ENCODE measurements at places on chromosomes 4 and X.

DNA sequence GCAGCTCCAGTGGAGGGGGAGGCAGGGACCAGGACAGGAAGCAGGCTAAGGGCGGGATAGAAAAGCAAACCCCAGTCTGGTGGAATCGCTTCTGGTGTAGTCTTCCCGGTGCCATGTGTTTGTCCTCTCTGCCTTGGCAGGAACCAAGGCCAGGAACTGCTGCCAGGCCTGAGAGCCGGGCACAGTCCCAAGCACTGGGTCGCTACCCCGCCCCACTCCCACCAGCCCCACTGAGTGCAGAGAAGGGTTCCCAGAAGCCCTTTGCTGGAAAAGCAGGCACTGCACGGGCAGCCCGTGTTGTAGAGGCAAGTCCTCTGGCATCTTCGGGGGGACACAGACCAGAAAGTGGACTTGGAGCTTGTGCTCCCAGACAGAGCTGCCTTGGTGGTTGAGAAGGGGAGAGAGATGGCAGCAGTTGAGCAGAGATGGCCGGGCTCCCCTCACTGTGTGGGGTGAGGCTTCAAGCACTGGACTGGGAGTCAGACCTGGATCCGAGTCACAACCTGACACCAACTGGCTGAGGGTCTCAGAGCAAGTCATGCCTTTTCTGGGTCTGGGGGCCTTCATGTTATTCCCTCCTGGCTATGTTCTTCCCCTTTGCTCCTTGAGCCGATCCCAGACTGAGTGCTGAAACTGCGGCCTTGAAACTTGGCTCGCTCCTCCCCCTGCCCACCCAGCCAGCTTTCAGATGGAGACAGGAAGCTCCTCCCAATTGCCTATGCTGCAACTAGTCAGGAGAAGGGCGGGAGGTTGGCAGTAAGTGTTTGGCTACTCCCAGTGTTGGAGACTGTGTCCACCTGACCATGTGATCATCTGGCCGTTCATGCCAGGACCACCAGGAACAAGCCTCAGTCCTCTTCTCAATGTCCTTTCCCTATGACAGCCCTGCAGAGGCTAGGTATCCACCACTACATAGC lies 59.7 kb upstream of the MTM1 start:
- DNase-seq: no peak

GRCh38 chr4:105894660-105895582 lies at the start of gene NPNT:
NPNT (plus strand) TSS chr4:105895471; CDS start chr4:105895653, 182 bp downstream.
- DNase-seq: no peak

- DNase-seq: no peak
Measured at GRCh38 chrX:12378253-12378652, 240.0 kb downstream of the FRMPD4 start.

- no peak for DNase-seq
Measured at GRCh38 chr4:17865866-17866363, 55.1 kb downstream of the NCAPG start.

DNA sequence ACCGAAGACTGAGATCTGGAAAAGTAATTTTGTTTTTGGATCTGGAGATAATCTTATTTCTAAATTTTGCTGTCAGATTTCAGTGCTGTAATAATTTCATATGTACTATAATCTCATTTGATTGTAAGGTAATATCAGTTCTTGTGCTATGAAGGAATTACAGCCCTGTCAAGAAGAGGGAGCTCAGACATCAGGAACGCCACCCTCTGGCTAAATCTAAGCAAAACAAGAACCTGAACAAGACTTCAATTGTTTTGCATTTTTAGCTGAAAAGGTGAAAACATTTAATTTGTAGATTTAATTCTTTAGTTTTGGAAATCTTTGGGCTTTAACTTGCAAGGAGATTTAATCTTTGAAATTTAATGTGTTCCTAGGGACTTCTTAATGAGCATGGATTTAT lies 525.4 kb upstream of the HS3ST1 start:
- DNase-seq: no peak

- DNase-seq: peak; percentile 14
Measured at GRCh38 chrX:133005042-133005441, 46.6 kb upstream of the HS6ST2 start.

GRCh38 chrX:55579115-55579514 lies 44.1 kb upstream of the FOXR2 start:
- no peak for DNase-seq

GRCh38 chrX:132877954-132878536 lies 80.4 kb downstream of the HS6ST2 start:
- DNase-seq: no peak

GRCh38 chrX:39705290-39705689 lies 392.5 kb downstream of the BCOR start:
- peak; percentile 61 for DNase-seq

DNA sequence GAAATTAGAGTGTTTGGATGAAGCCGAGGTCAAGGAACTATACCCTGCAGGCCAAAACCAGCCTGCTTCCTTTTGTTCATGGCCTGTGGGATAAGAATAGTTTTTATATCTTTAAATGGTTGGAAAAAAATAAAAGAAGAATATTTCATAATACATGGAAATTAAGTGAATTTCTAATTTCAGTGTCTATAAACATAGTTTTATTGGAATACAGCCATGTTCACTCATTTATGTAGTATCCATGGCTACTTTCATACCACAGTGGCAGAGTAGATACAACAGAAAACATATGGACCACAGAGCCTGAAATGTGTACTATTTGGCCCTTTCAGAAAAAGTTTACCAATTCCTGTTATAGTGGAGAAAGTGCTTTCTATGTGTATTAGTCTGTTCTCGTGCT lies 13.6 kb downstream of the LIMCH1 start:
- no peak for DNase-seq

GRCh38 chr4:99091216-99091575 lies 2.6 kb upstream of the ADH5 start:
- DNase-seq: no peak

DNA sequence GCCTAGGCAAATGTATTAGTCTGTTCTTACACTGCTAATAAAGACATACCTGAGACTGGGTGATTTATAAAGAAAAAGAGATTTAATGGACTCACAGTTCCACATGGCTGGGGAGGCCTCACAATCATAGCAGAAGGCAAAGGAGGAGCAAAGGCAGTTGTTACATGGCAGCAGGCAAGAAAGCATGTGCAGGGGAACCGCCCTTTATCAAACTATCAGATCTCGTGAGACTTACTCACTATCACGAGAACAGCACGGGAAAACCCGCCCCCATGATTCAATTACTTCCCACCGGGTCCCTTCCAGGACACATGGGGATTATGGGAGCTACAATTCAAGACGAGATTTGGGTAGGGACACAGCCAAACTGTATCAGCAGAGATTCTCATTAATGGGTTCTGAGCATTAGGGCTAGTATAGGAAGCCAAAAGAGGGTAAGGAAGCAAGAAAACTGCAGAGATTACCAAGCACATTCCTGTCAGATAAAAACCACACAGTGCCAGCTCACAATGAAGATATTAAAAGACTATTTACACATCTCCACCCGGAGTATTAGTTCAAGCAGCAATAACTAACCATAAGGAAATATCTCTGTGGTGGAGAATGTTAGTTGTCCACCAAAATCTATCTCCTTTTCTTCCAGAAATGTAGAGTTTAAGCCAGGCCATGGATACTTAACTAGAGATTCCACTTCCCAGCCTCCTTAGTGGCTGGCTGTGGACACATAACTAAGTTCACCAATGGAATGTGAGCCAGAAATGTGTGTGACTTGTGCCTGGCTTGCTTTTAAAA lies 61.2 kb upstream of the HOPX start:
- DNase-seq: peak; percentile 88

- DNase-seq: no peak
Measured at GRCh38 chr4:84493092-84493850, 5.8 kb downstream of the NKX6-1 start.

- DNase-seq: no peak
Measured at GRCh38 chr4:2886161-2886560, 42.5 kb downstream of the ADD1 start.

DNA sequence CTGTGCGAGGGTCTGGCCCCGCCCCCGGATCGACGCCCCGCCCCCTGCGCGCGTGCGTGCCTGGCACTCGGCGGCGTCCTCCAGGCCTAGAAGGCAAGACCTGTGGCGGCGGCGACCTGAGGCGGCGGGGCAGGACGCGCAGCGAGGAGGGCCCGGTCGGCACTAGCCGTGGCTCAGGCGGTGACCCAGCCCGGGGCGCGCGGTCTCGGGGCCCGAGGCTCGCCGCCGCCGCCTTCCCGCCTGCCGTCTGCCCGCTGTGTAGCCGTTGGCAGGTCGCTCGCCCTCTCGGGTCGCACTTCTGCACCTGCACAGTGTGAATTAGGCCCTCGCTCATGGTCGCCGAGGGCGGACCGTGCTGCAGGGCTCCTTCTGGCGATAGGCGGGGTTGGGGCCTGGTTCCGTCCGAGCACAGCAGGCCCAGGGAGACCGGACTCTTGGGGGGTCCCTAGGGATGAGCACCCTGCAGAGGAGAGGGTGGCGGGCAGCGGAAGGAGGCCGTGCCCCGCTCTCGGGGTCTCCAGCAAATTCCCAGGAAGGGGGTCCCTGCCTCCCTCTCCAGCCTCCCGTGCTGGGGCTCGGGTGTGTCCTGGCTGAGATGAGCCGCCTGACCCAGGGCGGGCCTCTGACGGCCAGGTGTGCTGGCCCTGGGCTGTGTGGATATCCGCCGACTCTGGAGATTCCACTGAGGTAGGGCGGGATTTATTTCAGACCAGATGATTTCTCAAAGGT lies 557 bp upstream of the FAM53A start:
- DNase-seq: no peak

DNA sequence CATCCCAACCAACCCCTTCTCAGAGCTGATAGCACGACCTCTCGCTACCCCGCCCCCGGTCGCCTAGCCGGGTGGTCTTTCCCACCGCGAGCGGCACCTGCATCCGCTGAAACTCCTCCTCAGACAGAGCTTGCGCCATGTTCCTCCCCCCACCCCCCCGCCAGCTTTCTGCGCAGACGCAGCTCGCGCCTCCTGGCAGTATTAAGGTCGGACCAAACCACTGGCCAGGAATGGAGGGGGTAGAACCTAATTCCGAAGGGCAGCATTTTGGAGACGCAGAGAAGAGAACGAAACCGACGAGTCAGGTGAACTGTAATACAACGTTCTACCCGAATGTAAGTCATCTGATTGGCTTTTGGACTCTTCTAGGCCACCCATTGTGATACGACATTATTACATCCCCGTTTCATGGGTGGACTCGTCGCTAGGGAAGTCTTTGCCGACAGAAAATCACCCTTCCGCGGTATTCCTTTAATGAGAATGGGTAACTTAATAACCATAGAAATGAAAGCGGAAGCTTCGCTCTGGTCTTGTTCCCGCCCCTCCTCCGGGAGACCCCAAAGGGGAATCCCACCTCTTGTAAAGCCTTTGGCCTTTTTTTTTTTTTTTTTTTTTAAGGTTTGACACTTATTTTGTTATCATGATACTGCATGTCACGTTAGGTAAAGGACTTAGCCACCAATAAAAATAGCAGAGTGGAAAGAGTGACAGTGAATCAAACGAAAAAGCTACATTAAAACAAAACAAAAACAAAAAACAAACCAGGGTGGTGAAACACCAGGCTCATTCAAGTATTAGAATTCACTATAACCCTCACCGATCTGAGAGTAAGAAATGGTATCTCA lies at the start of gene GRIPAP1:
Gene GRIPAP1 (minus strand): TSS at position 174 of the 845 bp plus-strand sequence. CDS start 35 bp downstream, at position 139.
- DNase-seq: peak; percentile 66

- no peak for DNase-seq
Measured at GRCh38 chrX:18348047-18348446, 6.4 kb downstream of the SCML2 start.

- no peak for DNase-seq
Measured at GRCh38 chrX:48713847-48714246, 17.3 kb downstream of the SUV39H1 start.

DNA sequence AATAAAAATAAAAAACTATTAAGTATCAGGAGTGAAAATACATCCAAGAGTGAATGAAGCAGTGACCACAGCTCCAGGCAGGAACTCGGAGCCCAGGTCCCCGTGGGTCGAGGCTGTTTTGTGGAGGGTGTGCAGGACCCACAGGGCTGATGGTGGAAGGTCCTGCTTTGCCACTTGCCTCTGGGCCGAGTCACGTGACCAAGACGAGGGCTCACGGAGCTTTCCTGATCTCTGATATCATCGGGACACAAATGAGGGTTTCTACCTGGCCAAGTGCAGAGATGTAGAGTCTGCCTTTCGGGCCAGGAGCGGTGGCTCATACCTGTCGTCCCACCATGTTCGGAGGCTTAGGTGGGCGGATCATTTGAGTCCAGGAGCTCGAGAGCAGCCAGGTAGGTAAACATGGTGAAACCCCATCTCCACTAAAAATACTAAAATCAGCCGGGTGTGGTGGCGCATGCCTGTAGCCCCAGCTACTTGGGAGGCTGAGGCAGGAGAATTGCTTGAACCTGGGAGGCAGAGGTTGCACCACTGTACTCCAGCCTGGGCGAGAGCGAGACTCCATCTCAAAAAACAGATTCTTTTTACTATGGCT lies 7.2 kb downstream of the SLC25A6 start:
- DNase-seq: no peak

DNA sequence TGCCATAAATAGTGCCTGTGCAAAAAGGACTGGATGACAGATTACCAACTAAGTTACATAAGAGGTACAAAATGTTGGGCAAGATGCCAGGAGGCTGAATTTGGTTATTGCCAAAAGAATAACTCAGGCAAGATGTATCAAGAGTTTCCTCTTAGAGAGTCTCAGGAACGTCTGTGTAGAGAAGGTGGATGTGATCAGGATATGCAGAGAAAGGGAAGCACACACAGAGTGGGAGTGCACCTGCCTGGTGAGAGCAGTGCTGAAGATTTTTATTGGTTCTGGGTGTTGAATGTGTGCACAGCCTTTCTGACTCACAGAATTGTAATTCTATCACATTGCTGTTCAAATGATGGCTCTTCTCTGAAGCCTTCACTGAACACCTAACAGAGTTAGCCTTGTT lies 156.8 kb upstream of the HS3ST1 start:
- no peak for DNase-seq

Measured in RCC 7860 (cell line).